Fibroblast of skin of left quadriceps (primary cell): ENCODE measurements at places on chromosomes 12 and 14.

DNA sequence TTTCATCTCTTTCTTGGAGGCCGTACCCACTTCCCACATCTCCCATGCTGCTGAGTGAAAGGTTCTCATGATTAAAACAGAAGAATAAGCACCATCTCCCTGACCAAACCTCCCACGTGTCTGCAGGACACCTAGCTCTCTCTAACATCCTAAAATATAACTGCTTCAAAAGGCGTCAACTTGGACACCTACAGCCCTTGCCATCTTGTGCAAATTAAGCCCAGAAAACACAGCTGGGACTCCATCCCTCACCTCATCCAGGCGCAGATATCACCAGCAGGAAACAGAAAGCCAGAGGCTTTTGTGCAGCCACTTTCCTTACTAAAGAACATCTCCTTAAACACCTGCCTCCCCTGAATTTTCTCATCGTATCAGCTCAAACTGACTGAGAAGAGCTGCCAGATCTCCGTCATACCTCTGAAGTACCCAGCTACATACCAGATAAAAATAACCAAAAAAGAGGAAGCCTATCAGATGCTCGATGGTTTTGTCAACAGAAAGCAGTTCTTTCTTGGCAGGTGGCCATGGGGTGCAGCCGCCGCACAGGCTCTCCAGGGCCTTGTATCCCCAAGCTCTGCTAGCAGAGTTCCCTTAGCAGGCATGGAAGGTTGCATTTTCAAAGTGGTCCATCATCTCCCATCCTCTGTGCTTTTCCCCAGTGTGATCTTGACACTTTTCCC, 28.8 kb downstream of the MAP3K9 start:
- DNase-seq, result no peak

DNA sequence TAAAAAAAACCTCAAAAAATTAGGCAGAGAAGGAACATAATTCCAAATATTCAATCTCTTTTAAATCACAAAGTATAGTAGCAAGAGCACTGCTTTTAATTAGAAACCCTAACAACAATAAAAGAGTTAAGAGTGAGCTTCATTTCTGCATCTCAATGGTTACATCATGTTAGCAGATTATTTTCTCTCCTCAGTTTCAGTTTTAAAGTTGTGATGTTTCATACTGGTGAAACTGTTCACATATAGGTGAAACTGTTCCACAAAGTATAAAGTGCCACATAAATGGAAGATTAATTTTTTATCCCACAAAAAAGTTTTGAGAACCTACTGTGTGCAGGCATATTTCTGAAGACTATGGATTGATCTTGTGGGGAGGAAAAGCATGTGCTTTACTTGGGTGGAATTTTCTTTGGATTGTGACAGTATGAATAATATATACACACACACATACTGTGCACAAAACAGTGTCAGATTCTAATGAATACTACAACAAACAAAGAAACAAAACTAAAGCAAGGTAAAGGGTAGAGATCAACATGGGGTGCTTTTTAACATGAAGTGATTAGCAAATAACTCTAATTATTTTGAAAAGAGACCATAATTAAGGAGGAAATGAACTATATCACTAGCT, 17.1 kb downstream of the LUM start:
- no peak for DNase-seq

DNA sequence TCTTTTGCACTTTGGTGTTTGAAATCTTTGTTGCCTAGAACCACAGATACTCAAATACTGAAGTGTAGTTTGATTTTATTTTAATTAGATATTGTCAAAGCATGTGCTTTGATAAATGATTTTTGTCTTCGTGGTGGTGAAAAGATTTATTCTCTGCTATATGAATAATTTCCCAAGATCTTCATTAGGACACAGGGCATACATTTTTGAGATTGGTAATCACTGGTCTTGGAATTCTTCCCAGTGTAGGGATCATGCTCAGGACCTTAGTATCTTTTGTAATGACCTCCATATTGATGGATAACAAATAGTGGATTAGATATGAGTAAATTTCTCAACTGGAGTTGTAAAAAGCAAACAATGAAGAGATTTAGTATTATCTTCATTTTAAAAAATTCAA, 28.2 kb downstream of the TBK1 start:
- peak; percentile 62 for DNase-seq

GRCh38 chr14:73896521-73896920, 9.9 kb downstream of the ZNF410 start:
- DNase-seq, result no peak

GRCh38 chr12:108078428-108078827, 50.7 kb upstream of the WSCD2 start:
- no peak for DNase-seq

DNA sequence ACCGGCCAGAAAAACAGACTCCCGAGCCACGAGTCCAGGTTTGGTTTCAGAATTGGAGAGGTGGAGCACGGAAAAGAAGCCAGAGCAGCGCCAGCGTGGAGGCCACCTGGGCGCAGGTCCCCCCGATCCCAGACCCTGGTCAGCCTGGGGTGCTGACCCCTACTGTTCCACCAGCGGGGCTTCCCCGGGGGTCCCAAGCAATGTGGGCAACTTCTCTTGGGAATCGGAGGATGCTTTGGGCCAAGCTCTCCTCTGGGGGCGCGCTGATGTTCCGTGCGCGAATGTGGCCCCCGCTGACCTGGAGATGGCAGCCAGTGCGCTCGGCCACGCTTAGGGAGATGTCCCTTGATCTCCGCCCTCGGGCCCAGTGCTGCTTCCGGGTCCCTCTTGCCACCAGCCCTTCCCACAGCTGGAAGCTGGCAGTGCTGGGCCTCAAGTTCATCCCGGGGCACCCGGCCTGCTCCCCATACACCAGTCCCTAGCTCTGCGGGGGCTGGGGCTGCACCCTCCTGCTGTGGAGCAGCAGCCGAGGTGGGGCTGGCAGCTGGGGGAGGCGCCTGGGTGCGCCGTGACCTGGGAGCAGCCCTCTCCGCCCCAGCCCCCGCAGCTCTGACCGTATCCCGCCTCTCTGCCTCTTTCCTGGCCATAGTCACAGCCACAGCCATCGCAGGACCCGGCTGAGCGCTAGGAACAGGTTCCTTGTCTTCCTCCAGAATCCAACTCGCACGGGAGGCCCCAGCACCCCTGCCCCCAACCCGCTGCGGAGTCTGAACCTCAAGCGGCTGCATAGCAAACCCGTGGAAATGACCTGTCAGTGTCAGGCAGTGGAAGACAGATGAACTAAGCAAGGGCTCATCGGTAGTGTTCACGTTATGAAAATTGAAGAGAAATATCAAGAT, 91.2 kb downstream of the RCOR1 start:
- no peak for DNase-seq

DNA sequence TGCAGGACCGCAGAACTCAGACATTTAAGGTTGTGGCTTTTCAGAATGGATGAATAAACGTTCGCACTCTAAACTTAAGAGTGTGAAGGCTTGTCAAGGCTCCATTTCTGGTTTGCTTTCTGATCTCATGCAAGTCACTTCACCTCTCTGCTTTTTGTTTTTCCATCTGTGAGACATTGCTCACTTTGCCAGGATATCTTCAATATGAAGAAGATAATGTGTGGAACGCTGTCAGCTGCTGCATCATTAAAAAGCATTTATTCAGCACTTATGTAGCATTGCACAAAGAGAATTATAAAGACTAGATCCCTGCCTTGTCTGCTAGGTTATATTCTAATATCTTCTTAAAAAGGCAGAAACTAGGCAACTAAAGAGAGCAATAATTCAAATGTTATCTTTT, 172.2 kb downstream of the CACNA1C start:
- DNase-seq, result no peak

DNA sequence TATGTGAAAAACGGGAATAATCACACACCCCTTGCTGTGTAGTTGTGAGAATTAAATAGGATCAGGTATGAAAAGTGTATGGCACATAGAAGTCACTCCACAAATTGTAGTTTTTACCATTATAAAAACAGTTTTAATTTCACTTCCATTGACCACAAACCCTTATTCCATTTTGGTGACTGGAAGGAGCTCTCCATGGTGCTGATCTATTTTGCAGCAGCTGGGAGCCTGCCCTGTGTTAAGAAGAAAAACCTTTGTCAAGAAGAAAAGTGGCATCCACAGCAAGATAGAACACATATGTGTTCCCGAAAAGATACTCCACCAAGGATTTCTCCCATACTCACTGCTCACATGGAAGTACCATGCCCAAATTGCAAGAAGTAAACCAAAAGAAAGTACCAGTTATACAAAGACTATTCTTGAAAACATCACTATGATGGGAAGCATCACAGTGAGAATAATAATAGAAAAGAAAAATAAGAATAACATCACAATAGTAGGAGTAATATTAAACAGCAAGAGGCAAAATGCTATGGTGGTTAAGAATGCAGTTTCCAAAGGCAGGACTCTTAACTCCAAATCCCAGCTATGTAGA, 58.7 kb downstream of the TUNAR start:
- peak; percentile 8 for DNase-seq

- no peak for DNase-seq
Measured at GRCh38 chr12:21907948-21908837, 33.0 kb downstream of the ABCC9 start.

DNA sequence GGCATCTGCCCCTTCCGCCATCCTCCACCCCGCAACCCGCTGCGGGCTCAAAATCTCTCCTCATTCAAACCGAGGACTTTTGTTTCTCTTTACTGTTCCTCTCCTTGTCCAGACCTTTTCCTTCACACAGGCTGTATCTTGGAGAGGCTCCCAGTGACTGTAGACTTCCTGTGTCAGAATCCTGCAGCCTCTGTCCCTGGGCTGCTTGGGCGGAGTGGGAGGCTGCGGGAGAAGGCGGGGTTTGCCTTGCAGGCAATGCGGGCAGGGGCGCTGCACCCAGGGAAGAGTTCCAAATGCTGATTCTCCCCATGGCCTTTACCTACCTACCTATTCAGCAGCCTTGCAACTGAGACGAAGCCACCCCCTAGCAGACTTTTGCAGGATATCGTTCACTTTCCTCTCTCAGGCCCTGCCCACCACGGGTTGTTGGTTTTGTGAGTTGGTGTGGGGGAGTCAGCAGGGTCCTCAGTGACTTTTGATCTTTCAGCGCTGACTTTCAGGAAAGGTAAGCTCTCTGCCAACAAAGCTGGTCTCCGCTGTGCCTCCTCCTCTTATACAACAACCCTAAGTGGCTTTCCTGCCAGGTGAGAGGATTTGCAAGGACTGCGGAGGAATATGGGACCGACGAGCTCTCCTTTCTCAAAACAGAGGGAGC, 79.0 kb upstream of the KCNA1 start:
- DNase-seq, result no peak

DNA sequence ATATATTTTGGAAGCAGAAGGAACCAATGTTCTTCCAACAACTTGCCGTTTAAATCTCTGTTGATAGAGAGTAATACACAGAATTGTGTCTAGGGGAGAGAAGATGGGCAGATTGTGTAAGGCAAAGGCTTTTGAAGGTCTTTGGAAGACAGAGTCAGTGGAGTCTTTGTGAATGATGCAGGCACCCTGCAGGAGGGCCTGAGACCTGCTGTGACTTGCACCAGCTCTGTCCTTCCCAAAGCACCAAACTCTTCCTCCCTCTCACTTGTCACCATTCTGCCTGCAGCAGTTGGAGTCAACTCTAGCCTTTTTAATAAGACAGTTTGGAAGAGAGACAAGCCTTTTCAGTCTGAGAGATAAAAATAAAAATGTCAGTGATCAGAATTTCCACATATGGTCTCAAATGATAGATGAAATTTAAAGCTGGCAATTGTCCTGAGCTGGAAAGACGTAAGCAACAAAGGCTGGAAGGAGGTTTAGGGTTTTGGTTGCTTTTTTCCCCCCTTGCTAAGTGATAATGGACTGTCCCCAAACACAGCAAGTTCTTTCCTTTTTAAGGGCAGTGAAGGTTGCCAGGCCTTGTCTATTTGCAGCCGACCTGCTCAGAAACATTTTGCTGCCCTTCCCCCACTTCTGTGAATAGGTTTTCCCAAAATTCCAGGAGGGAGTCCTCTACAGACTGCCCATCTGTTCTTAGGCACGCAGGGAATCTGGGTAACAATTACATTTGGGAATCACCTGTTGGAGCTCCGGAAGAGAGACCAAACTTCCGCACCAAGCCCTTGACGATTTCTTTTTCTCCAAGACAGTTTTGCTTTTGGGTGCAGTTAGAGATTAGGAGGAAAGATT, 103.0 kb upstream of the NTF3 start:
- DNase-seq, result no peak

DNA sequence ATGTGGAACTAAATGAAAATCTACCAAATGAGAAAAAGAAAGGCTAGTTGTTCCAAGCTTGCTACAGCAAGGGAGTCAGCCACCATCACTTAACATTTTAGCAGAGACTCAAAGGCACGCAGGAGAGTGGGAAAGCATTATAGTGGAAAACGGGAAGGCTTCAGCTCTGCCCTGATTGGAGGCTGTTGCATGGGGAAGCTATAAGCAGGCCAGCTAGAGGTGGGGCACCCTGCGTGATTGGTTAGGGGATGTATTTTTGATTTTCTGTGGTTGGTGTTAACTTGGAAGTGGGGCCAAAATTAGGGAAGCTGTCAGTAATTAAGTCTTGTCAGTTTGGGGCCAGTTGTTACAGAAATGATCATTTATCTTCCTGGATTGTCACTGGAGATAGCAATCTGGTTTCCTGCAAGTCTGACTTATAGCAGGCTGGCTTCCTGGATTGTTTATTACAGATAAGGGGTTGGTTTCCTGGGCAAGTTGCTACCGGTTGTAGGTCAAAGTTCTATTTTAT, 93.9 kb downstream of the FAR2 start:
- DNase-seq, result no peak

DNA sequence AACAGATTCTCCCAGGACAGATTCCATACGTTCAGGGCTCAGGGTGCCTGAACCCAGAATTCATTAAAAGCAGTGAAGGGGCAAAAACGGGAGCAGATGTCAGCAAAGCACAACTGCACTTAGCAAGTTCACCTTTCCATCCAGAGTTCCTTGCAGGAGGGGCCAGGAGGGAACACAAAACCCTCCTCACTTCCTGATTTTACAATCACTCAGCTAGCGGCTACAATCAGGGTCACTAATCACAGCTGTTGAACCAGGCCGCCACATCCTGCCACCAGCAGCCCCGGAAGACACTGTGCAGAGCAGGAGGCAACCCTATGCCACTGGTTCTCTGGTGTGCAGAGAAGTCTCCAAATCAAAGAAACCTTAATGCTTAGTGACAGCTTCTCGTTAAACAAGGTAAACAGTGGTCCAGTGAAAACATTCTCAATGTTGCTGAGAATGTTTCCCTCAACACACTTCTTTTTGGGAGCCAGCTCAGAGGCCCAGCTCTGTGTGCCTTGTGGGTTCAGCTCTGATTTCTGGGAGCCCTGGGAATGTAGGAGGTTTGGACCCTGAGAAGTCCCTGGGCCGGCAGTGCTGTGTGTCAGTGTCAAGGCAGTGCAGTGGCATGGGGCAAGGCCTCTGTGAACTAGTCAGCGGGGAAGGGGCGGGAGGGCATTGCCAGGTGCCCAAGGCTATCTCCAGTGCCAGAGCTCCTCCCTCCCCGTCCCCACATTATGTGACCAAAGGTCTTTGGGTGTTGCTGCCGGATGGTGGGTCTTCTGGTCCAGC, 54.5 kb downstream of the VCPKMT start:
- DNase-seq, result no peak

- no peak for DNase-seq
Measured at GRCh38 chr12:67916266-67916970, 72.8 kb upstream of the IFNG-AS1 start.

GRCh38 chr14:105884808-105885281, 358.5 kb downstream of the TMEM121 start:
- no peak for DNase-seq
